Fibroblast of villous mesenchyme (primary cell): ENCODE measurements at places on chromosomes 2 and 18. TPM values are rescaled to one million over a fixed set of nuclear protein-coding genes. Genes with fewer than 3 reads are reported as not detected.

DNA sequence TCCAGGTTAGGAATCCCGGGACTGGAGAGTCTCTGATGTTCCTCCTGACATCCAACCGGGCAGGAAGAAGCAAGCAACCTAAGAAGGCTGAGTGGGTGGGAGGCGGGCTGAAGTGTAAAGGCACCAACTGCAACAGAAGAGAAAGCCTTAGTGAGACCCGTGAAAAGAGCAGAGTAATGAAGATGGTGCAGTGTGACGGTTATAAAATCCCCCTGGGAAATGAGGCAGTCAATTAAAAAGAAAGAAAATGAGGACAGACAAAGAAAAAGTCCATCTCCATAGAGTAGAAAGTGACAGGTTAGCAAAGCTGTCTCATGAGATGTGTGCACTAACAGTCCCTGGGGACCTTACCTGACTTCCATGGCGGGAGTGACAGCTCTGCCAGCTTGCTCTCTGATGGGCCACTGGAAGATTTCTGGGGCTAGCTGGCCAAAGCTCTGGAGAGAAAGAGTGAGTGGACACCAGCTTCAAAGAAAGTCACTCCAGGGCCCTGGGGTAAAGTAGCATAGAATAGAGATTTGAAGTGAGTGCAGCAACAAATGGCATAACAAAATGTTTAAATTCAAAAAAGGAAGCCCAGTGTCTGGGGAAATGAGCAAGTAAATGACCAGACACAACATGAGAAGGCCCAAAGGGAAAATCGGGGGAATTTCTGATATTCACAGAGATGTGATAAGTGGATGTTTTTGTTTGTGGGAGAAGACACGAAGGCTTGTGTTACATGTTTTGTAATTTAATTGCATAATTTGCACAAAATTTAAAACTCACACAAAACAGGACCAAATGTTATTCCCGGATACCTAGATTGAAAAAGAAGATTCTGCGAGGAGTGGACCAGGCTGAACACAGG is 44.1 kb upstream of the IGFBP2 start:
- DNase-seq, result peak; percentile 60

DNA sequence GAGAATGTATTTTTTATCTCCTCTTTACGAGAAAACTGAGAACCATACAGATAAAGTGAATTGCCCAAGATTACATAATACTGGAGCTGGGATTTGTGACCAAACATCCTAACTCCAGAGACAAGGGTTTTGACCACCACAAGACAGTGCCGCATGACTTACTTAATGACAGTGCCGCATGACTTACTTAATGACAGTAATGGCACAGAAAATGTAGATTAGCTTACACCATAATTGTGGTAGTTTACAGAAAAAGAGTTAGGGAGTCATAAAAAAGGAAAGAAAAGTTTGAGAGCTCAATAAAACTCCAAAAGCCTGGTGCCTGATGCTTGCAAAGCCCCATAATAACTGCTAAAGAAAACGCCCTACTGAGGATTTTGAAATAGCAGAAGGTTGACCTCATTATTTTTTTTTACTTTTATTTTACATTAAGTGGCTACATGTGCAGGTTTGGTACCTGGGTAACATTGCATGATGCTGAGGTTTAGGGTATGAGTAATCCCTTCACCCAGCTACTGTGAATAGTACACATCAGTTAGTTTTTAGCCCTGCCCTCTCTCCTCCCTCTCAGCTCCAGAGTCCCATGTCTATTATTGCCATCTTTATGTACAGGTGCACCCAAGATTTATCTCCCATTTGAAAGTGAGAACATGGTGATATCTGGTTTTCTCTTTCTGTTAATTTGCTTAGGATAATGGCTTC is 310.0 kb upstream of the UBE2E3 start:
- peak; percentile 19 for DNase-seq

- DNase-seq, result no peak
These were observed 71.1 kb downstream of the PIK3C3 start for GRCh38 chr18:42025974-42026625.

- DNase-seq, result no peak
These were observed 21.6 kb upstream of the KIF5C start for GRCh38 chr2:148853458-148853857.

DNA sequence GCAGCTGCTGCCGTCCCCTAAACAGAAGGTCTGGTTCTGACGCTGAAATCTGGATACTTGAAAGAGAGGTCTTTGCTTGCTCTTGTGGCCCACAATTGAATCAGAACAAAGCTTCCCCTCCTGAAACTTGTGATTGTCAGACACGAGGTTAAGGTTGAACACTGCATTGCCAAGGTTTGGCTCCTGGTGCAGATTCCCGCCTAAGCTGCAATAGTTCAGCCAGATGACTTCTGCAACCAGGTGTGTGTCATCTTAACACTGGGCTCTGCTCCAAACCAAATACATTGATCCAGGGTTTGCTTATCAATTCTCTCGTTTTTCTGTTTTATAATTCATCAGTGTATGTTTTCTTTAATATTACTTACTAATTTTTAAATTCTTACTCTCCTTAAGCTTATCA is 14.6 kb downstream of the GKN1 start:
- no peak for DNase-seq

- DNase-seq, result no peak
These were observed 6.1 kb downstream of the PPP4R1 start for GRCh38 chr18:9608298-9608697.

DNA sequence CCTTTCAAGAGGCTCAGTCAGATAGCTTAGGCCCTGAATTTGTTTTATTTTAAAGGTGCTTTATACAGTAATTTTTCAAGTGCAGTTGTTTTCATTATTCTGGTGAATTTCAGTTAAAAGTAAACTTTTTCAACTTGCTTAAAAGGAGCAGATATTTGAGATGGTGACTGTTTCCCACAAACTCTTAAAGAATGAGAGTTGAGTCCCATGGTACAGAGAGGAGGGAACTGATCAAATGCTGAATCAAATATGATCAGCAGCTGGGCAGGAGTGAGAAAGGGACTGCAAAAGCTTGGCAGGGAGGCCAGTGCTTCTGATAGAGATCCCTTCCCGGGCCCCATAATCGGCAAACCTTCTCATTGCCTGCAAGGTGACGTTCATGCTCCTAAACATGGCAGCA is 91.2 kb downstream of the KCNS3 start:
- no peak for DNase-seq

GRCh38 chr2:236608710-236609109 is 39.1 kb downstream of the ACKR3 start:
- no peak for DNase-seq

- DNase-seq, result peak; percentile 58
These were observed 20.8 kb downstream of the RASGRP3 start for GRCh38 chr2:33497221-33497650.

DNA sequence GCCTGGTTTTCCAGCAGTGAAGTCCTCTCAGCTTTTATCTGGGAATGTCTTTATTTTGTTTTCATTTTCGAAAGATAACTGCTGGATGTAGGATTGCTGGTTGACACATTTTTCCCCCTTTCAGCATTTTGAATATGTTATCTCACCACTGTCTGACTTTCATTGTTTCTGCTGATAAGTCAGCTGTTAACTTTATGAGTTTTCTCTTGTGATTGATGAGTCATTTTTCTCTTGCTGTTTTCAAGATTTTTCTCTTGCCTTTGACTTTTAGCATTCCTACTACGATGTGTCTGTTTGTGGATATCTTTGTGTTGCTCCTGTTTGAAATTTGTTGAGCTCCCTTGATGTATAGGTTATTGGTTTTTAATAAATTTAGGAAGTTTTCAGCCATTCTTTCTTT is 85.5 kb downstream of the AGPS start:
- DNase-seq, result peak; percentile 28

DNA sequence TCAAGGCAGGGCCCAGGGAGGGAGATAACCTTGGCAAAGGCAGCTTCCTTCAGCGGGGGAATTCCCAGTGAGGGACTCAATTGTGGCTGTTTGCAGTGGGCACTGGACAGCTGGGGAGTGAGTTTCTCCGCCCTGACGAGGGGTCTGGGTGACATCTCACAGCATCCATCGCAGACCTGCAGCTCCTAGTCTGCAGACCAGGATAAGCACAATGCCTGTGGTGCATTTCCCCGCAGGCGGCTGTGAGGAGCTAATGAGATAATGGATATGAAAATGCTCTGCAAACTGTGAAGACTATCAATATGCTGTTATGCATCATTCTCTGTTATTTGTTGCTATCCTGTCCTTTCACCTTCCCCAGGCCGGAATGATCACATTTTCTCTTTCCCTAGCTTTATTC is 30.0 kb upstream of the CYP1B1 start:
- no peak for DNase-seq

GRCh38 chr18:67726882-67727281 is 210.4 kb upstream of the DSEL start:
- no peak for DNase-seq

DNA sequence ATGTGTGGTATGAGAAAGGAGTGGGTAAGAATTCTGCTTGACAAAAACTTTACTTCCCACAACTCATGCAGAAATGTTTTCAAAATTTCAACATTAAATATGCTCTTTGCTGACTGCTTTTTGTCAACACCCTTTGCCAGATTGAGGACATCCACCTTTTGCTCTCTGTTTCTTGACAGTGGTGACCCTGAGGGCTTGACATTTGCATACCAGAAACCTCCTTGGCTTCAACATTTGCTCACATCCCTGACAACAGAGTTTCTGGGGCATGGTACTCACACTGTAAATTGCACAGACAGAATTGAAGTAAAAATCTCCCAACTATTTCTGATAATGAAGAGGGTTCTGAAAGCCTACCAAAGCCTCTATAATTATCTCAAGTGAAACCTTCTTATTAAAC is 95.7 kb downstream of the RND3 start:
- peak; percentile 64 for DNase-seq

- DNase-seq, result no peak
These were observed 321.0 kb downstream of the TNS1 start for GRCh38 chr2:217681791-217682190.

Gene DQX1
- total RNA-seq, result not detected in 2 replicates

Gene GAREM2
- 0.97 and 2.2 TPM in 2 replicates for total RNA-seq

Gene ASPRV1
- total RNA-seq, result under 0.01 and 0.43 TPM in 2 replicates

Gene VWC2L
- total RNA-seq, result under 0.01 TPM in 1 of 2 replicates, not detected in the other

Gene CNNM3
- total RNA-seq, result 6.4 and 8.6 TPM in 2 replicates

Gene SCN9A
- total RNA-seq, result 43.5 and 72.1 TPM in 2 replicates

Gene CETN1
- not detected in 2 replicates for total RNA-seq
